ENCODE measurements at places on chromosomes 7 and 10.

DNA sequence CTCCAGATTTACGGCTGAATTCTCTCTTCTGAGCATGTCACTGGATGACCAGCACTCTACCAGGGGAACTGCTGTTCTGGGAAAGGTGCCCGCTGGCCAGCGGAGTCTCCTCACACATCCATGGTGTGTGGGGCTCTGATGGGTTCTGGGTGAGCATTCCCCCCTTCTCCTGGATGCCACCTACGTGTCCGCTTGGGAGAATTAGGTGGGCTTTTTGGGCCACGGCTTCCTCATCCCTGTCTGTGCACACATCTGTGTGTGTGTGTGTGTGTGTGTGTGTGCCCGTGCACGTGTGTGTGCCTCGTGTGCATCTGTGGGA, 163.0 kb downstream of the DNAJB6 start:
- no peak for DNase-seq

DNA sequence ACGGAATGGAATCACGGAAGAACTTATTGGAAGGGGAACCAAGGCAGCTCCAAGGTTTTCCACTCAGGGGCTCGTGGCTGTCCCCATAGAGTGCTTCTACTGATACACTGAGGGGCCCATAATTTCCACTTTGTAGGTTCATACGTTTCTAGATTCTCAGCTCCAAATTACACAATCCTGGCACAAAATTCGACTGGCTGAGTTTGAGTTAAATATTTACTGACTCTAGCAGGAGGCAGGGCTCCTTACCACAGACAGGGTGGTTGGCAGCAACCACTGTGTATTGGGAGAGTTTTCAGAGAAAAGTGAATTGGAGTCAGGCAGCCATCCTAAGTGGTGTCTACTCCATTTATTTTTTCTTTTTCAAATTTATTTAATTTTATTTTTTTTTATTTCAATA, 55.4 kb upstream of the SEC61G start:
- no peak for DNase-seq

DNA sequence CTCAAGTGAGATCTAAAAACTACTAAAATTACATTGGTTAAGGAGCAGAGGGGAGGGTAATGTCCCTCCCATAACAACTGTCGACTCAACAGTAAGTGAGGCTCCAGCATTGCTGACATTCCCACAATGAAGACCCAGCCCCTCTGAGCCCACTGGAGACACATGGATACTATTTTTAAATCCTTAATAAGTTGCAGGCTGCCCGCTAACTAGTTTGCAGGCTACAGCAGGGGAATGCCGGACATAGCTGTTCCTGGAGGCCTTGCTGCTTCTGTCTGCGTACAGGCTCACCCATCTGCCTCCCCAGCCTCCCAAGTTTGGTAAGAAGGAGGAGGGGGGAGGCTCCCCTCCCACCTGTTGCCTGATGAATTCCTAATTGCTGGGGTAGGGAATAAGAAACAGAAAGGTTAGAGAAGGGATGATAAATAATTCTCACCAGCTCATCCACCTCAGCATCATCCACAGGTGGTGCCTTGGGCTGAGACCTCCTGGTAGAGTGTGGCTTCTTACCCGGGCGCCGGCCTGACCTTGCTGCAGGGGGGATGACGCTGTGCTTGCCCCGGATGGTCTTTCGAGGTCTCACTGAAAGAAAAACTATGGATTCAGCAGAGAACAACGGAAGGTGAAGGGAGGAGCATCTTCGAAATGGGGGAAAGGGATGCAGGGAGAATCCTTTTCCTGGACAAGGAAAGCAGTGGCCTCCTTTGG, 10.1 kb downstream of the FZD9 start:
- no peak for DNase-seq

GRCh38 chr10:4331150-4331549, 494.9 kb upstream of the AKR1E2 start:
- DNase-seq, result no peak

GRCh38 chr10:12500381-12501303, 151.3 kb downstream of the CAMK1D start:
- DNase-seq, result no peak

- no peak for DNase-seq
Measured at GRCh38 chr7:25852939-25853271, 299.1 kb upstream of the NFE2L3 start.

- DNase-seq, result no peak
Measured at GRCh38 chr7:139596626-139597025, 73.1 kb downstream of the CLEC2L start.

DNA sequence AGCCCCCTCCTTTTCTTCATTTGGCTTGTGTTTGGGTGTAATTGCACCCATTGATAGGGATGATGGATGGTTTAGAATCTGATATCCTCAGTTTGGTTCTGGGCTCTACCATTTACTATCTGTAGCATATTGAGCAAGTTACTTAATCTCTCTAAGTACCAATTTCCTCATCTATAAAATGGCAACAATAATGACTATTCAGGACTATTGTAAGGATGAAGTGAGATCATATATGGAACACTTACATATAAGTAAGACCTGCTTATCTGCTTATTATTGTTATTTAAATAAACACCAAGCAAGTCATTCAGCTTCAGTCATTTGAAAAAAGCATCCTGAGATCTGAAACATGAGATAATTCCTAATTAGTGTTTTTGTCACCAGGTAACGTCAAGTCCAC, 127.0 kb downstream of the SEC23IP start:
- DNase-seq, result no peak

- no peak for DNase-seq
Measured at GRCh38 chr7:28531291-28531690, 119.0 kb downstream of the CREB5 start.

DNA sequence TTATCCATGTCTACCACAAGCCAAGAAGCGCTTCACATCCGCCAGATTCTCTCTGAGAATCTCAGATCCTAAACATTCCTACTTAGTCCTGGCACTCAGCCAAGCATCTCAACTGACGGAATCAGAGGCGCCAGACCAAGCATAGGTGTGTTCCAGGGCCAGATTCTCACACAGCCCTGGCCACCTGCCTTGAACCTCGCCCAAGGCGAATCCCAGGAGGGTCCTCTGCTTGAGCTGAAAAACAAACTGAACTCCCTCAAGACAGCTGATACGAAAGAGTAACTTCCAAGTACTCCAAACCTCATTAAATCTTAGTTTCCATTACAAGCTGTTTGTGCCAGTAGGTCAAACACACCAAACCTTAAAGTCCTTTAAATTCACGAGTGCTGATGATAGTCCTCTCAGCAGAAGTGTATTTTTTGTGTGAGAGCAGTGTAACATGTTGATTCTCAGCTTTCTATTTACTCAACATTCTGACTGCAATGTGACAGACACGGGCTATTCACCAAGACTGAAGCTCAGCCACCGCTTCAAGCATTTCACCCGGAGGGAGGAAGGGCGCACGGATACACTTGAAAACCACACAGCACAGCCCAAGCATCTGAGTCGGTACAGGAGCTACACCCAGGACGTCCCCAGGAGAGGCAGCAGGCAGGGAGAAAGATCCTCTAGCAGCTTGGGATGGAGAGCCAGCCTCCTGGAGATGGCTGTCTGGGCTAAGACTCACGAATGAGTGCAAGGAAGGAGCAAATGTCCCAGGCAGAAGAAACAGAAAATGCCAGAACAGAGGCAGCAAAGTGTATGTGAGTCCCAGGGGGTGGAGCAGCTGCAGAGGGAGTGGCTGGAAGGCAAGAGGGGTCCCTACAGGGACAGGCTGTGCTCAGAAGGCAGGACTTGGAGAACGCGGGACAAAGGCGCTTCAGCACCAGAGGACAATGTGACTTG, 6.0 kb downstream of the PARD3 start:
- no peak for DNase-seq

GRCh38 chr7:140924821-140925421, at the start of gene BRAF:
Gene BRAF (minus strand): TSS chr7:140924929. CDS start chr7:140924703, 226 bp downstream.
- DNase-seq, result peak; percentile 71

GRCh38 chr7:84738583-84739150, 448.2 kb downstream of the SEMA3D start:
- no peak for DNase-seq

DNA sequence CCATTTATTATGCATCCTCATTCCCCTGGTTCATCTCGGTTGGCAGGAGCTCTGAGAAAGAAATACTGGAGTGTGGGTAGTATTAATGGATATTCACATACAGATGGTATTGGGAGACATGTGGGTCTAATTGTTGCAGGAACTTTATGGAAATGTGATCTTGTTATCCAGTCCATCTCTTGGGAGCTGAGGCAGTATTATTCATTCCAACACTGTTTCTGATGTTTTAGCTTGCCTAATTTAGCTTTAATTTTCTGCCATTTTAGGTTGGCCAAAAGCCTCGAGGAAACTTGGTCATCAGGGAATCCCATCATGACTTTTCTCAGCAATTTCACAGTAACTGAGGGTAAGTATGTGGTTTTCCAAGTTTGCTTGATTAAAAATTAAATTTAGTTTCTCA, 125.7 kb downstream of the ABCA13 start:
- DNase-seq, result no peak

DNA sequence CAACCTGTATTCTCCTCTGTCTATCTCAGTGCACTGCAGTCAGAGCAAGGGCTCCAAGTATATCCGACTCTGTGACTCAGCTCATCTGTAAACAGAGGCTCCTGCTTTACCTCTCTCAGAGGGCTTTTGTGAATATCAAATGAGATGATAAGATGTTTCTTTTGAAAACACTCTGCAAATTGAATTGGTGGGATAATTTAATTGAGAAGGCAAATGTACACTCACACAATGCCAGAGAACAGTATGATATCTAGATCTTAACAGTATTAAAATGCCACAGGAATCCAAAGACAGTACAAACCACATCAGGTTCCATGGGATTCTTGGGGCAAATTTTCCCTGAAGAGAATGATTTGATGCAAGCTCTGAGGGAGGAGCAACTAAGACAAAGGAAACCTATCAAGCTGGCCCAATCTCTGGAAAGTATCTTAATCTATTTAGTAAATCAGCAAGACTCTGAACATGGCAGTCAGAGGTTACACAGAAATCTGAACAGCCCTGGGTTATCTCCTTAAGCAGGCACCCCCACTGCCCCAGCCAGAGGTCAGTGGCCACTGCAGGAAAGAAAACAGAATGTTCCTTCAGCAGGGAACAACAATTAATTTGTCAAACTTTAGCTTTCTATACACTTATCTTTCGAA, 45.9 kb downstream of the DOCK4 start:
- no peak for DNase-seq

- DNase-seq, result no peak
Measured at GRCh38 chr10:17781856-17782255, 27.3 kb upstream of the MRC1 start.

GRCh38 chr10:66786709-66787108, 139.1 kb upstream of the LRRTM3 start:
- no peak for DNase-seq

GRCh38 chr7:25877802-25878789, 273.9 kb upstream of the NFE2L3 start:
- no peak for DNase-seq

DNA sequence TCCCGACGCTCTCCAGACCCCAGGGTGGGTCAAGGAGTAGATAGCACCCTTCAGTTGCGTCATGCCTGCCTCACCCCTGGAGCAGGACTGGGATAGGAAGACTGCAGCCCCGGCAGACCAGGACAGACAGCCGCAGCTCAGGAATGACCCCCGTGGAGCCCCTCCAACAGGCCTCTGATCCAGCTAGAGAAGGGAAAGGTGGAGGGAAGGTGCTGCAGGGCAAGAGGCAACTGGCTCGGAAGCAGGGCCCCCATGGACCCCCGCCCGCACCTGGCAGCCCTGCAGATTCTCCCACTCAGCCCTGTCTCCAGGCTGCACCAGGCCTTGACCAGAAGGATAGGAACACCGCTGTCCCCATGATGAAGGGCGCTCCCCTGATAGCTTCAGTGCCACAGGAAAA, 7.7 kb downstream of the KCNH2 start:
- DNase-seq, result no peak

DNA sequence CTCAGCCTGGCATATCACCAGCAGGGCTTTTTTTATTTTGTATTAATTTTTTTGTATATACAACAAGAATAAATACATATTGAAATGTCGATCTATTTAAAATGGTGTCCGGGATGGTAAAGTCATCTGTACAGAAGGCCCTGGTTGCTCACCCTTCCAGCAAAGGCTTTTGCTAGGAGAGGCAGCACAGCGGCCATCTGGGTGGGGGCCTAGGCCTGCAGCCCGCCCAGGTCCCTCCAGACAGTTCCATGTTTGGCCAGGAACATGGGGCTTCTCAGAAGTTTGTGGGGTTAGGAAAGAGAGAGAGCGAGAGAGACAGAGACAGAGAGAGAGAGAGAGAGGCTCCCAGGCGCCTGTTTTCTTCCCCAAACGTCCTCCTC, 152.6 kb upstream of the LYZL2 start:
- DNase-seq, result no peak

- DNase-seq, result no peak
Measured at GRCh38 chr7:131108212-131108940, 219.3 kb upstream of the MKLN1 start.

- DNase-seq, result peak; percentile 24
Measured at GRCh38 chr10:79260811-79261740, 86.2 kb upstream of the PPIF start.

GRCh38 chr10:71358277-71358676, 38.4 kb upstream of the CDH23 start:
- DNase-seq, result no peak

DNA sequence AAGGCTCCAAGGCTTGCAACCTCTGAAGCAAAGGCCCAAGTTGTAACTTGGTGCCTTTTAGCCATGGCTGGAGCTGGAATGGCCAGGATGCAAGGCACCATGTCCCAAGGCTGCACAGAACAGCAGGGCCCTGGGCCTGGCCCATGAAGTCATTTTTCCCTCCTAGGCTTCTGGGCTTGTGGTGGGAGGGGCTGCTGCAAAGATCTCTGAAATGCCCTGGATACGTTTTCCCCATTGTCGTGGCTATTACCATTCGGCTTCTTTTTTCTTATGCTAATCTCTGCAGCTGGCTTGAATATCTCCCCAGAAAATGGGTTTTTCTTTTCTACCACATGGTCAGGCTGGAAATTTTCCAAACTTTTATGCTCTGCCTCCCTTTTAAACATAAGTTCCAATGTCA, 234.2 kb downstream of the CDK14 start:
- DNase-seq, result no peak

GRCh38 chr10:30228417-30229036, 120.6 kb downstream of the MTPAP start:
- DNase-seq, result no peak

GRCh38 chr10:48670978-48671913, 13.4 kb upstream of the WDFY4 start:
- no peak for DNase-seq

DNA sequence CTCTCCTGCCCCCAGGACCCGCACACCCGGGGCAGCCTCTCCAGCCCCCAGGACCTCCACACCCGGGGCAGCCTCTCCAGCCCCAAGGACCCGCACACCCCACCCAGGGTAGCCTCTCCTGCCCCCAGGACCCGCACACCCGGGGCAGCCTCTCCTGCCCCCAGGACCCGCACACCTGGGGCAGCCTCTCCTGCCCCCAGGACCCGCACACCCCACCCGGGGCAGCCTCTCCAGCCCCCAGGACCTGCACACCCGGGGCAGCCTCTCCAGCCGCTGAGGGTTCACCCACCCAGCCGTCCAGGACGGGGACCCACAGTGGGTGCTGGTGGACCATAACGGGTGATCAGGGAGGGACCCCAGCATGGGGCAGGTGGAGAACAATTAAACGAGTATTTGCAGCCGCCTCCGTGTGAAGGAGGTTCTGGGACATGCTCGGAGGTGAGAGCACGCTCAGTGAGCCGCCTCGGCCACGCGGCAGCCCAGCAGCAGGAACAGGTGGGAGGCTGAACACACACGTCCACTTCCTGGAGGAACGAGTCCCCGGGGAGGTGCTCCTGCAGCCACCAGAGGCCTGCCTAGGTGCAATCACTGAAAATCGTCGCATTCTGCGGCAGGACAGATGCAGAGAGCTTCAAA, 107.9 kb downstream of the PDGFA start:
- DNase-seq, result no peak
